A549 treated with Hydrocortisone at 1 μM for 4 hours (cell line): ENCODE measurements at places on chromosomes 13 and 19. TPM values are rescaled to one million over a fixed set of nuclear protein-coding genes. Genes with fewer than 3 reads are reported as not detected.

IZUMO4 gene
- total RNA-seq: 0.36 to 0.90 TPM (median 0.56 TPM) in 5 replicates

ZNF559 gene
- 4.5 to 5.6 TPM (median 4.7 TPM) in 5 replicates for total RNA-seq

TPTE2 gene
- not detected in 5 replicates for total RNA-seq

VAV1 gene
- 6.2 to 9.4 TPM (median 6.8 TPM) in 5 replicates for total RNA-seq

IL11 gene
- 11.8 to 15.1 TPM (median 12.3 TPM) in 5 replicates for total RNA-seq

CEACAM16 gene
- total RNA-seq: 0.08 to 0.12 TPM (median 0.08 TPM) in 4 of 5 replicates, not detected in the other

ZNF850 gene
- total RNA-seq: 0.32 to 0.74 TPM (median 0.48 TPM) in 5 replicates

AP1M2 gene
- 29.1 to 51.6 TPM (median 39.6 TPM) in 5 replicates for total RNA-seq

CCDC194 gene
- total RNA-seq: not detected in 5 replicates

C19orf67 gene
- total RNA-seq: not detected in 5 replicates

TMEM272 gene
- not detected in 5 replicates for total RNA-seq

VSTM1 gene
- 0.60 to 1.2 TPM (median 0.73 TPM) in 4 of 5 replicates, not detected in the other for total RNA-seq

SDHAF1 gene
- 28.9 to 48.5 TPM (median 46.4 TPM) in 5 replicates for total RNA-seq

PGLYRP1 gene
- not detected in 5 replicates for total RNA-seq

ZNF350 gene
- 3.3 to 6.3 TPM (median 3.6 TPM) in 5 replicates for total RNA-seq

ARGLU1 gene
- total RNA-seq: 30.9 to 36.5 TPM (median 33.2 TPM) in 5 replicates

IGSF23 gene
- total RNA-seq: 0.15 to 0.84 TPM (median 0.66 TPM) in 5 replicates

MTUS2 gene
- 0.01 to 0.08 TPM (median 0.02 TPM) in 3 of 5 replicates, not detected in the others for total RNA-seq

NEK5 gene
- total RNA-seq: 0.03 to 0.09 TPM (median 0.06 TPM) in 5 replicates
